ENCODE measurements at places on chromosomes 12 and 14.
A peak's percentile ranks its signal among the peaks of the same experiment; 100 is the strongest.

DNA sequence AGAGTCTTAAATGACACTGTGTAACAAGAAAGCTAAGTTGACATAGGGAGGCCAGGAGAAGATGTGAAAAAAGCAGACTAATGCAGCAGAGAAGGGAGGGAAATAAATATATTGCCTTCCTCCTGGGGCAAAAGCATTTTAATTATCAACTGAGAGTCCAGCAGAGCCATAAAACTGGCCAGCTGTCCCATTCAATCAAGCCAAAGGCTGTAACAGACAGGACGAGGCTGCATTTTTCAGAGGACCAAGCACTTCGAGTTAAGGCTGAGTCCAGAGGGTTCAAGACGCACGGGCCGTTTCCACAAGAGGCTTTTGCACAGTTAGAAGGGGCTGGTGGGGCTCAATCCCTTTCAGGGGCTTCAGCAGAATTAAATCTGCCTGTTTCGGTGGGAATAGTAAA, 20.4 kb downstream of the MAP3K9 start:
- DNase-seq: no peak

DNA sequence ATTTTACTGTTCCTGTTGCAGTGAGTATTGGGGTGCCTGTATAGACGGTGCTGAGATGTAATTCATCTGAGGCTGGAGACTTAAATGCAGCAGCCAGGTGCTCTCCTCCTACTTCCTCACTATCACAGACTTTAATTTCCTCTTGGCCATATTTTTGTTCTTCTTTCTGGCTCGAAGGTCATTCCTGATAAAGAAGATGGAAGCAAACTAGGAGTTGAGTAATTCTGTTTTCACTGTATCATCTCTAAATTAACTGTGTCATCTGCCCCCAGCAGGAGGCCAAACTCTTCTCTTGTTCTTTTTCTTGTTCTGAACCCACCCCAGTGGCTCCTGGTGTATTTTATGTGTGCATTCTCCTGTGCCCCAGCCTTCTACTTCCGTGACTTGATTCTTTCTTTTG, 141.7 kb upstream of the ARHGAP5 start:
- no peak for DNase-seq

- DNase-seq: peak; percentile 97
These were observed at the start of gene GMPR2 for GRCh38 chr14:24232645-24233537. TSS of gene GMPR2 (plus strand) at chr14:24232929. CDS start at chr14:24233254, 325 bp downstream.

GRCh38 chr14:102654298-102654697, 61.8 kb downstream of the RCOR1 start:
- DNase-seq: no peak

DNA sequence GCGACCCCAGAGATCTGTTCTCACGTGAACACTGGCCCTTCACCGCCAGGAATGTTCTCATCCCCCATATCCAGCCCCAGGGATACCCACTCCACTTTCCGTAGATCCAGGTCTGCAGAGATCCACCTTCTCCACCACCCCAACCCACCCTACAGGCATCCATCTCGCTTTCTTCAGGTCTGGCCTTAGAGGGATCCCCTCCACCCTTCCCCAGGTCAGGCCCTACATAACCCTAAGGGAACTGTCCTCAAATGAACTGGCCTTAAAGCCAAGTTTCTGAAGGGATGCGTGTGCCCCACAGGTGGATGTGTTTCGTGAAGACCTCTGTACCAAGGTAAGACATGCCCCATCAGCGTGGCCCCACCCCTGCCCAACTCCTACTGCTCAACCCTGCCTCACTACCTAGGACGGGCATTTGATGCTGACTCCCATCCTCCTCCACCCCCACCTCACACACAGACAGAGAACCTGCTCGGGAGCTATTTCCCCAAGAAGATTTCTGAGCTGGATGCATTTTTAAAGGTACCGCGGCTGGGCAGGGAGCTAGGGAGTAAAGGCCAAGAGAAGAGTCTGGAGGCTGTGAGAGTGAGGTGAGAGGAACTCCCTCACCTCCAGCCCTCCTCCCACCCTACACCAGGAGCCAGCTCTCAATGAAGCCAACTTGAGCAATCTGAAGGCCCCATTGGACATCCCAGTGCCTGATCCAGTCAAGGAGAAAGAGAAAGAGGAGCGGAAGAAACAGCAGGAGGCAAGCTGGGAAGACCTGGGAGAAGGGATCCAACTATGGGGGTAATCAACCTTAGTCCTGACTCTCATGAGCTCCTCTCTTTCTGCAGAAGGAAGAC, 912 bp downstream of the PSME1 start:
- no peak for DNase-seq

- DNase-seq: no peak
These were observed 92.0 kb downstream of the IRF2BPL start for GRCh38 chr14:76936483-76936882.

DNA sequence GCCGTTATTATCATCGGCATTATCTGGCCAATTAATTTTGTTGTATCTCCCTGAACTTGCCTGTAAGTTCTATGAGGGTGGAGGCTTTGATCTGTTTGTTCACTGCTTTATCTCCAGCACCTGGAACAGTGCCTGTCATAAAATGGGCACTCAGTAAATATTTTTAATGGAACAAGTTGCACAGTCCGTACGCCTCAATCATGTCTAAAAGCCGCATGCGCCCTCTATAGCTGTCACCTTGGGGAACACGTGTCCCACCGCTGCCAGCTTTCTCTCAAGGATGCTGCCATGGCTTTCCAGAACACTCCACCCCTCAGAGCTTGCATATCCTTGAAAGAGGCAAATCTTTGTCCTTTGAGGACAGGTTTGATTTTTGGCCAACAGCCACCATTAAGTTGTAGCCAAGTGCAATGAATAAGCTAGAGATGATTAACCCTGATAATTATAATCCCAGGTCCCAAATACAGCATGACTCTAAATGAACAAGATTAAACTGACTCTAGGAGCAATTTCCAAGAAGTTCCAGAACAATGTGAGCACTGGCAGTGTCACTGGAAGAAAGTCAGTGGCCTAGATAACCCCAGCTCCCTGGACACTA, 55.1 kb downstream of the ERH start:
- DNase-seq: no peak

DNA sequence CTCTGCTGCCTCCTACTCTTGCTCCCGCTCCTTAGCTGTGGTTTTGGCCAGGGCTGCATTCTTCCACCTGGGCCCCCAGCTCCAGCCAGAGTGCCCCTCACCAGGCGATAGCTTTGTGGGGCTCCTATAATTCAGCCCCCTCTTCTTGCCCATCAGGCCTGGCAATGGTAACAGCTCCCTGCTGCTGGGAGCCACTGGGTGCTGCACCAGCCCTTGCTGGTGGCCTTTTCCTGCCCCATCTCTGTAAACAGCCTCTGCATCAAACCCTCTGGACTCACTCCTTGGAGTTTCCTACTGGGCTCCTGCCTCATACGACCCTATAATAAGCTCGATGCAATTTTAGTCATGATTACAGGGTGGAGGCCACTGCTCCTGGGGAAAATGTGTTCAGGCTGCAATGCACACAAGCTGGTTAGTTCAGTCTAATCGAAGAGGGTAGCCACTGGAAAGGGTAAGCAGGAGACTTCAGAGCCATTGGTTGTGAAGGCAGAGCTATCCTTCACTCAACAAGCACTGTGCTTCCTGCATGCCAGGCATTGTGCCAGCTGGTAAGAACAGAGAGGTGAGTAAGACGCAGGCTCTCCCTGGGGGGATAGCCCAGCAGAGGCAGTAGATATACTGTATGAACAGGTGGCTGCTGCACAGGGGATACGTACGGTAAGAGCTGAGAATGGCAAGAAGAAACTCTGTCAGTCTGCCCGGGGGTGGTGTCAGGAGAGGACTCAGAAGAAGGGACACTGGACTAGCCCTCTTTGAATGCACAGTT, 24.7 kb downstream of the CLMN start:
- peak; percentile 12 for DNase-seq

DNA sequence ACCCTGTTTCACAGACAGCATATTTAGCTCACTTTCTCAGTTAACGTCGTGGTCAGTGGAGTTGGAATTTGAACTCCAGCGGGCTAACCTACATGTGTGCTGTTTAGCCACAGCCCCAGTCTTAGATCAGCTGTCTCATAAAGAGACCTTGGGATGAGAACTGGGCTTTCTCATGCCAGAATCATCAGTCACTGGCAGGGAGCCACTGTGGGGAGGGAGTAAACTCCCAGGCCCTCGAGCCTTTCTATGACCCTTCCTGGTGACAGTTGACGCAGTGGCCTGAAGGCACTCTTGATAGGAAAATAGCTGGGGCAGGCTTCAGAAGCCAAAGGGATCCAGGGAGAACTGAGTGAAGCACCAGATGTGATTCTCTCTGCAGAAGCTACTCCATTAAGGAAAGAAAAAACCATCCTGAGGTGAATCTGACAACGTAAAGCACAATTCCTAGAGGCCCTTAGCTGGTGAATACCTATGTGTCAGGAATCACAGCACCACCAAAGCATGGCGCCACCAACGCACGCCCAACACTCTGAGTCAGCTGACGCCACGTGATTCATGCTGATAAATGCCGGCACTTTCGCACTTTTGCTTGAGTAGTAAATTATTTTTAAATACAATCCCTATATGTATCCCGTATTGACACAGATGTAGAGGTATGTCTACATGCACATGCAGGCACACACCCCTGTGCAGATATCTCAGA, 279.6 kb upstream of the TMEM132C start:
- no peak for DNase-seq

GRCh38 chr14:34025325-34026017, 74.6 kb upstream of the EGLN3 start:
- no peak for DNase-seq

DNA sequence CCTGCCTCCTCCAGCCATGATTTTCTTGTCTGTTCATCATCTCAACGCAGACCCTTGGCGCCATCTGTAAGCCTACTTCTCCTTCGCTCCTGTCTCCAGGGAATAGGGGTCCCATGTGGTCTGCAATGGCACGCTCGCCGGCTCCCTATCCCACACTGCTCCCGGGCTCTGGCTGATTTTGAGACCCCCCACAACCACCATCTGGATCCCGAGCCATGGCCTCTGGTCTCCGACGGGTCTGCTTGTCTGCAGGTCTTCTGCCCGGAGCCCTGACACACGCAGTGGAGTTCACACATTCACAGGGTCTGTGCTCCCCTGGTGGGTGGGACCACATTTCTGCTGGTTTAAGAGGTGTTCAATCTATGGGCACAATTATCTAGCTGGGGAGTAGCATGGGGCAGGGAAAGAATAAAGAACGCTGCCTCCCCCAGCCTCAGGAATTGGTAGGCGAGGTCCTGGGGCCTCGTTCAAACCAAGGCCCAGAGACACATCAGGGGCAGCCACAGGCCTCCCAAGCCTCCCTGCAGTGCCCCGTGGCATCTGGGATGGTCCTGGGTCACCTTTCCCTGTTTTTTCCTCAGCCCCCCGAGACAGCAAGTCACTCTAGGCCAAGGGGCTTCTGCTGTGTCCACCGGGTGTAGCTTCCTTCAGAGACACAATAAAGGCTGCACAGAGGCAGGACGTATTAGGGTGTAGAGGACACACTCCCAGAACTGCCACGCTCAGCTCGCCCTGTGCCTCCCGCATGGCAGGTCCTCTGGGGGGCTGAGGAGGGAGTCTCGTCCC, 21.5 kb downstream of the FZD10 start:
- no peak for DNase-seq

GRCh38 chr14:94110552-94111181, at the start of gene IFI27:
TSS of gene IFI27 (plus strand) at chr14:94110736.
- DNase-seq: no peak

DNA sequence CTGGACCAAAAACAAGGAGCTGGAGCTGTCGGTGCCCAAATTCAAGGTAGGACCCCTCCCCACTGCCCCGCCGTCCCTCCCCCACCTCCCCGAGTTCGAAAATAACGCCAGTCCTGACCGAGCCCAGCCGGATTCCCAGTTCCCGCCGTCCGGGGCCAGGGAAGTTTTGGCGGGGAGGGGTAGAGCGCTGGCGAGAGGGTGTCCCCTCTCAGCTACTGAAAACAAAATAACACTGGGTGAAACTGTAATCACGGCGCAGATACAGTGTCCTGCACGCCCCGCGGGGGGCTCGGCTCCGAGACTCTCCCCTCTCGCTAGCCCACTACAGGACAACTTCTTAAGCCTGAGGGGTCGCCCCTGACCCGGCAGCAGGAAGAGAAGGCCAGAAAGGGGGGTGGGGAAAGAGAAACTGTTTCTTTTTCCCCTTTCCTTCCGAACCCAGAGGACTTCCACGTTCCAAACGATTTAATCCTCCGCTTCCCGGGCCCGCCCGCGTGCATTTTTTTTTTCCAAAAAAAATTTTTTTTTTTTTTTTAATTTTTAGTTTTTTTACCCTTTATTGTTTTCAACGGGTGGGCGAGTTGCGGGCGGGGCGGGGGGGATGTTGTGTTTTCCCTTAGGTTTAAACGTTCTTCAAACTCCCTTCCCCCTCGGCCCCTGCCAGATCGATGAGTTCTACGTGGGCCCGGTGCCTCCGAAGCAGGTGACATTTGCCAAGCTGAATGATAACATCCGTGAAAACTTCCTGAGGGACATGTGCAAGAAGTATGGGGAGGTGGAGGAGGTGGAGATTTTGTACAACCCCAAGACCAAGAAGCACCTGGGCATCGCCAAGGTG, 1.6 kb downstream of the SETD1B start:
- DNase-seq: no peak

DNA sequence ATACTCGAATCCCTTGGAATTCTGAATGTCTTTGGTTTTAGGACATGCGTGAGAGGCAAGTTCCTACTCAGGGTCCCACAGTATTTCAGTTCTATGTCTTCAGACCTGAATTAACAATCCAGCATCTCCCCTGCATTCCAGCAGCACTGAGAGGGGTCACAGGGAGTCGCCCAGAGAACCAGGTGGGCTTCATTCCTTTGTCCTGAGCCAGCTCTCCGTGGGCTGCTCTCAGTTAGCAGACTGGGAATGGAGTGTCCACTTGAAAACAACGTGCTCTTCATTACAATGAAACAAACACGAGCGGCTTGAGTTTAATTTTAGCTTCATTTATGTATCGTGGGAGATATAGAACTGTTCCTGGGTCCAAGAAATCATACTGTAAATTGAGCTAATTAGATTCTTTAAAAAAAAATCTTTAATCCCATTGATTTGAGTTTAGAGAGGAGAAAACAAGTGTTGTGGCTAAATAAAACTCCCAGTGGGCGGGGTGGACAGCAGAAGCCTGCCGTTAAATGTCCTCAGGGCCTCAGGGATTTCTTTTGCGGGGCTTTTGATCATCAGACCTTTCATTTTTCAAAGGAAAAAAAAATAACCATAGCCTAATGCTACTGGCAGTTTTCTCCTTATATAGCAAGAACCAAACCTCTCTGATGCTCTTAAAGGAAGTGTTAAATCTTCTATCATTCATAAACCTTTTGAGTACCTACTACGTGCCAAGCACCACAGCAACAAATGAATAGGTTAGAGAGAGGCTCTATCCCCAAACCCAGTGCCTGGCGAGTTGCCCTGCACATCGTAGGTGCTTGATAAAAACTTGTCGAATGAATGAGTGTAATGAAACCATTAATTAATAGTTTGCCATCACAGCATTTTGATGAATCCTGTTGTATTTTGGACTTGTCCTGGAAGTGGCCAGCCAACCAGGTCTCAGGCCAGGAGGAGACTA, 140.4 kb downstream of the CHST11 start:
- DNase-seq: no peak

DNA sequence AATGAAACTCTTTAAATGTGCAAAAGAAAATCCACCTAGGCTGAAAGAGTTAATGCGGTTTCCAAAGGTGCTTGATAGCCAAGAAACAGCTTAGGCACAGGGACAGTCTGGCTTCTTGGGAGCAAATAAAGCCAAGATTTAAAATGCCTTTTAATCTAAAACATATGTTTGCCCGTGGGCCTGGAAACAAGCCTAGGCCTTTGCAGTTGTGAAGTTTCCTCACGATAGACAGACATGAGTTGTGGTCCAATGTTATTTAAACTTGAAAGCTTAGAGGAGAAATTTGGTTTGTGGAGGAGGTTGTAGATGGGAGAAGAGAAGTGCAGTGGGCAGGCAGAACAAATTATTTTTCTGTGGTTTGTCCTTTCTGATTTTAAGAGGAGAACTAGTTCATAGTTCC, 29.8 kb downstream of the PROX2 start:
- DNase-seq: no peak

- DNase-seq: no peak
These were observed 317.0 kb upstream of the TMPO start for GRCh38 chr12:98198261-98198982.
